Ureter (tissue), 1 donor: ENCODE measurements at places on chromosomes 7 and 10.
A peak's percentile ranks its signal among the peaks of the same experiment; 100 is the strongest.

DNA sequence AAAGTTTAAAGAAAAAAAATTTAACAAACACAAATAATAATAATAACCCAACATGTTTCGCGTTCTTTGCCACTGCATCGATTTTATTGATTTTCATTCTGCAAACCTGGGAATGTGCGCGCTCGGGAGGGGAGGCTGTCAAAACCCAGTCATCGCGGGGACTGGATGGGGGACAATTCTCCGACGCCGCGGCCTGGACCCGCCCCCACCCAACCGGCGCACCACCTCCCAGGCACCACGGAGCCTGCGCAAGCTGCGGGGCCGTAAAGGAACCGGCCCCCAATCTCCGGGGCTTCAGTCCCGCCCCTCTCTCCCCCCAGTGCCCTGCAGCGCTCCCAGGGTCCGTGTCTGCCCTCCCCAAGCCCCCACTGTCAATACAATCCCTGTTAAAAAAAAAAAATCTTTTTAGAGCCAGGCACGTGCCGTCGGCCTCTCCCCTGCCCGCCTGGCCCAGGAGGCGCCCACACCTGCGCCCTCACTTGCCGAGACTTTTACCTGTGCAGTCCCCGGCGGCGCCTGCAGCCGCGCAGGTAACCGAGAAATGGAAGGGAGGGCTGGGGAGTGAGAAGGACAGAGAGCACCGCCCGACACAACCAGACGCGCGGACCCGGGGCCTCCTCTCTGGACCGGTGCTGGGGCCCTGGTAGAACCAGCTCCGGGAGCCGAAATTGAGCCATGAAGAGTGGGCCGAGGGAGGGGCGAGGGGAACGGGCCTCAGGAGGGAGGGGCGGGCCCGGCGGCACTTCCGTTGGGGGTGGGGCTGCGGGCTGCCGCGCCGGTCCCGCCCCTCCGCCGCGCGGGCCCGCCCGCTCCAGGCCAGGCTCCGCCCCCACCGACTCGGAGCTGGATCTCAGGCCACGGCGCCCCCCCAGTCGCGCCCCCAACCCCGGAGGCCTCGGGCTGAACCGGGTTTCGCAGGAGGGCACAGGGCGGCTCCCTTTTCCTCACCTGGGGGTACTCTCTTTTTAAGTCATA lies 7.6 kb upstream of the ZNF503 start:
- DNase-seq: peak; percentile 83

GRCh38 chr7:131935180-131935579 lies 378.8 kb upstream of the PODXL start:
- DNase-seq: no peak

- DNase-seq: peak; percentile 19
Observed at GRCh38 chr10:86387178-86387794, 20.7 kb upstream of the GRID1 start.

DNA sequence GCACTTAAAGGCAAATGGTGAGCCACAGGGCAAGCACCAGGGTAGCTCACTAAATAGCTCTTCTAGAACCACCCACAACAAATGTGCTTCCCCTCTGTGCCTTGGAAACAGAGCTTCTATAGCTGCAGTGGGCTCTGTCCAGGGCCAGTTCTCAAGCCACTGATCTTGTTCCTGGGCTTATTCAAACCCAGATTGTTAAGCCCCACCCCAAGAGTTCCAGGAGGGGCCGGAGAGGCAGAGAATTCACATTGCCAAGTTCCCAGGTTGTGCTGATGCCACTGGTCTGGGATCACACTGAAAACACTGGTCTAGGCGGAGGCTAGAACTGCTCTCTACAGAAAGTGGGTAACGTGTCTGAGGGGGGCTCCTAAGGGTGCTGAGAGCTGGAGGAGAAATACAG lies 15.4 kb upstream of the KDM7A start:
- no peak for DNase-seq

GRCh38 chr10:30007406-30007805 lies 52.0 kb downstream of the JCAD start:
- no peak for DNase-seq

- peak; percentile 65 for DNase-seq
Observed at GRCh38 chr7:1459920-1460820, 900 bp upstream of the MICALL2 start.

DNA sequence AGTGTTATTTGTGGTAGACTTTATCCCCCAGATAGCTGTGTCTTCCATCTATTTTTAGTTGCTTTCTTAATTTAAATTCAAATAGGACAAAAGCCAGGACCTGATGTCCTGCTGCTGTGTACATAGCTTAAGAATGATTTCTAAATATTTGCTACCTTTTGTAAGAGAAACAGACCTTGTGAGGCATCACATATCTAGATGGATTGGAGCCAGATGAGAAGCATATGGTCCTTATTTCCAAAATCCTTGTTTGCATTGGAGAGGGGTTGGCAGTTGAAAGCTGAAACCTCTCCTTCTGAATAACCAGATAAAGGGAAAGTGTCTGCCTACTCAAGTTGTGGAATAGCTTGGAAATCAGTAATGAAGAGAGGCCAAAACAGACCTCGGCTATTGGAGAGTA lies 50.7 kb upstream of the AMPH start:
- no peak for DNase-seq

DNA sequence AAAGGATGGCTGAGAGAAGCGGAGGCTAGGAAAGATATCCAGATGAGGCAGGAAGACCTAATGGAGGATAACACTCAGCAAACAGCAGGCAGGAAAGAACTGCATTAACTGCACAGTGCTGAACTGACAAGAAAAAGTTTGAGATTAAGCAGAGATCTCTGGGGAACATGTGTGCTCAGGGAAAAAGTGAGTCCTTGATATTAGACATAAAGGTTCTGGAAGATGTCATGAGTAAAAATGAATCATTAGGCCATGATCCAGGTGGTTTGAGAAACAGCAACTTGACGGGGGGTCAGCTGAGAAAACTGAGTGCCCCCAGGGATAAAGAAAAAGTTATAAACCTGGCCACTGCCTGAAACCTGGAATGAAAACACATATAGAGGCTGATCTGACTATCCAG lies 27.3 kb upstream of the ANK3 start:
- DNase-seq: no peak

DNA sequence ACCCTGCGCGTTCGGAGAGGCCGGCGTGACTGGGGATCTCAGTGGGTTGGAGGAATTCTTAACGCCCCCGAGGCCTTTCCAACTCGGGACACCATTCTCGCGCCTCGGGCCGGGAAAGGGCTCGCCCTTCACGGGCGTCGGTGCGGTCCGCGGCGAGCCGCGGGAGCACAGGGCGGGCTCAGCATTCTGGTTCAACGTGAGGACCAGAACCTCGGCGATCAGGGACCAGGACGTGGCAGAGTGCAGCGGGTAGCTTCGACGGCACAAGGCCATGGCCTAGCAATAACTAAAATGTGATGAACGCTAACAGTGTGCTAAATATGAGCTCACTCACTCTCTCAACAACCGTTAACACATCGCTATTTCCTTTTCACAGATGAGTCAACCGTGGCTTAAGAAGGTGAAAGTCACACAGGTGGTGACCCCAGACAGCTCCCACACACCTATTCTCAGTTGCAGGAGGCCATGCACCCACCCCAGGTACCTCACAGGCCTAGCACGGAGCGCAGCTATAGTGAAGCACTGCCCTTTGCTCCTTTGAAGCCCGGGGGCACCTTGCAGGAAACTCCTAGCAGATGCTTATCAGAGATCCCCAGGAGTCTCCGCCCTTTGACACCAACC lies 4.5 kb upstream of the EMX2 start:
- DNase-seq: no peak

DNA sequence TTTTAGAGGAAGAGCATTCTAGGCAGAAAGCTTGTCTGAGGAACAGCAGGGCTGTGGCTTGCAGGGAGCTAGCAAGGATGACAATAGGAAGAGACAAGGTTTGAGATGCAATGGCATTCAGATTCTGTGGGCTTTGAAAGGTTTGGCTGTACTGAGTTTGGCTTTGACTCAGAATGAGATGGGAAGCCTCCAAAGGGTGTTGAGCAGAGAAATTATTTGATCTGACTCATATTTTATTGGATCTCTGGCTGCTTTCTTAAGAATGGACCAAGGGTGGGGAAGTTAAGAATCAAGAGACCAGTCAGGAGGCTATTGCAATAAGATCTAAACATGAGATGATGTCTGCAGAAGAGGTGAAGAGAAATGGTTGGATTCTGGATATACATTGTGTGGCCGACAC lies 273.2 kb downstream of the CDK14 start:
- DNase-seq: no peak

GRCh38 chr10:63240807-63241206 lies 107.7 kb downstream of the NRBF2 start:
- no peak for DNase-seq

GRCh38 chr10:60497364-60497763 lies 107.7 kb upstream of the ANK3 start:
- no peak for DNase-seq

- DNase-seq: no peak
Observed at GRCh38 chr7:139842401-139843210, 13.5 kb downstream of the TBXAS1 start.

GRCh38 chr10:103901299-103901698 lies 16.7 kb downstream of the STN1 start:
- DNase-seq: no peak

DNA sequence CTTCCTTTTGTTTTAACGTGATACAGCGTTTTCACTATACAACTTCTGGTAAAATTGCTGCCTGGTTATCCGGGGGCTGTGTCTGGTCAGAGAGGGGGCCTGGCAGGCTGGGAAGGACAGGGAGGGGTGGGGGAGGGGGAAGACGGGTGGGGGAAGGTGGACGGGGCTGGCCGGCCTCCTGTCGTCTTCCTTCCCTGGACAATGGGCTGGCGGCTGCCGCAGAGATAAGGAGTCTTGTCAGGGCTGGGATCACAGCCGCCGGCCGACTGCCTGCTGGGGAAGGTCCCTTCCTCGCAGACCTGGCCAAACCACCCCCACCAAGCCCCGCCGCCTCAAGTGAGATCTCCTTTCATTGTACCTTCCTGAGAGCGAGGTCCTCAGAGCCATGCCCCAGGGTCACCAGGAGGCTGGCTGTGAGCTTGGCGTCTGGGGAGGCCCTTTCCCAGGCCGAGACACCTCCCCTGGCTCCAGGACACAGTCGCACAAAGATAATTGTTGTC lies 151.2 kb upstream of the TNRC18 start:
- DNase-seq: no peak

DNA sequence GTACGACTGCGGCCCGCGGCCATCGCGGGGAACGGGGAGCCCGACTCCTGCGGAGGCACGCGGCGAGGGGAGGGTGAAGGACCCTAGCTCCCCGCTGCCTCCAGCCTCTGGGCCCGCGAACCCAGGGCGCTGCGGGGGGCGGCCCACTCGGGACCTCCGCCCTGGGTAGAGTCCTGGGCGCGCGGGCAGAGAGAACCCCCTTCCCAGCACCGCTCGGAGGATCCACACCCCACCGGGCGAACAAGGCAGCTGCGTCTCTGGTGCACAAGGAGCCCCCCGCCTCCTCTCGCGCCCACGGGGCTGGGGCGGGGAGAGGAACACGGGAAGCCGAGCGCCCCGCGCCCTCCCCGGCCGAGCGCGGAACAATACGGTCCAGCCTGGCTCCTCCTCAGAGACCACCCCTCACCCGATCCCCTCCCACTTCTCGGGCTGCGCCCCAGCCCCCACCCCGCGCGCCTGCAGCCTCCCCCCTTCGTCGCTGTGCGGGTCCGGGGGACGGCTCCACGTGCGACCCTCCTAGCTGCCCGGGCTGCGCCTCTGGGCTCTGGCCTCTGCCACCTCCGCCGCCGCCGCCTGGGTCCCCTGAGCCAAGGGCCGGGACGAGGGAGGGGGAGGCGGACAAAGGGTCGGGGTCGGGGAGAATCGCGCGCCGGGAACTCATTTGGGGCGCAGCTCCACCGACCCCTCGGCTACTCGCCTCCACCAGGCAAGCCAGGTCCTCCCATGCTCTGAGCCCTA lies at the start of gene WDR86:
Gene WDR86, minus strand, starts transcription at position 372 of the 738 bp plus-strand sequence. CDS start 449 bp downstream, outside the sequence.
- DNase-seq: no peak

GRCh38 chr10:17061418-17061817 lies 68.2 kb downstream of the CUBN start:
- DNase-seq: no peak

- no peak for DNase-seq
Observed at GRCh38 chr7:55021053-55021452, 2.2 kb downstream of the EGFR start.

GRCh38 chr7:156993925-156994235 lies 16.6 kb downstream of the MNX1 start:
- DNase-seq: no peak

DNA sequence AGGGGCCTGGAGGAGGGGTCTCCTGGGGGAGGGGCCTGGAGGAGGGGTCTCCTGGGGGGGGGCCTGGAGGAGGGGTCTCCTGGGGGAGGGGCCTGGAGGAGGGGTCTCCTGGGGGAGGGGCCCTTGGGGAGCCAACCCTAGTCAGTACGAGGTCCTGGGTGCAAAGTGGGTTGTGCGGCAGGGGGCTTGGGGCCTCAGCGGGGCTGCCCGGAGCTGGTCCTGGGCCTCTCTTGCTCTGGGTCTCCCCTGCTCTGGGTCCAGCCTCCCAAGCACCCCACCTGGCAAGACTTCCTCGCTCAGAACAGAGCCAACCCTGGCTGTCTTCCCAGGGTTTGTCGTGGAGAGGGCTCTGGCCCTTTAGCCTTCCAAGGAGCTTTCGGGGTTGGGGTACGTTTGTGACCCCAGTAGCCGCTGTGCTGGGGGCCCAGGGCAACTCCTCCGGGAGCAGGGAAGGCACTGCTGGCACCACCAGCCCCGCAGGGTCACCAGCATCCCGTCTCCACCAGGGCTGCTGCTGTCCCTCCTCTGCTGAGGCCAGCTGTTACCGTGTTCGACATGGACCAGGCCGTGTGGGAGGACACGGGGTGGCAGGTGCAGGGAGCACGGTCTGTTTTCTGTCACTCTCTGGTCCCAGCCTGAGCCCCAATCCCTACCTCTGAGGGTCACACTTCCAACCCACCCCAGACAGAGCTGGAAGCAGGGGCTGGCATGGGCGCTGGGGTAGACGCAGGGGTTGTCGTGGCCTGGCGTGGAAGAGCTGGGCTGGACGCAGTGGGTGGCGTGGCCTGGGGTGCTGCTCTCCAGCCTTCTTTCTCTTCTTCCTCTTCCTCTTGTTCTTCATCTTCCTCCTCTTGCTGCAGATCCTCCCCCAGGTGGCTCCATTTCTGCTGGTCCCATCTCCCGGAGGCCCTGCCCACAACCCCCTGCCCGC lies 22.8 kb downstream of the PWWP2B start:
- DNase-seq: no peak

GRCh38 chr7:122212754-122213153 lies 68.7 kb upstream of the AASS start:
- DNase-seq: no peak

DNA sequence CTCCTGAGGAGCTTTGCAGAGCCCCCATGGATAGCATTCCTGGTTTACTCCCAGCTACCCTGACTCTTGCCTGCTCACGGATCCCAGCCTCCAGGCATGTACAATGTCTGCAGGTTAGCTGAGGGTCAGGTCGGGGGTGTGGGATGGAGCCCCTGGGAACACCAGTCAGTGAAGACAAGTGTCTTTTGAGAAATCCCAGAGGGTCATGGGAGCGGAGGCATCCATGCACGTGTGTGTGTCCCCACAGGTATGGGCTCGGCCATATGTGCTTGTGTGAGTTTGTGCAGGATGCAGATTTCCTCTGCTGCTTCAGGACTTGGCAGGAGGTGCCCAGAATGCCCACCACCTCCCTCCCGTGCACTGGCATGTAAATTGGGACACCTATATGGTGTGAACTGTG lies 28.3 kb upstream of the EN2 start:
- no peak for DNase-seq
